Fibroblast of lung (primary cell): ENCODE measurements at places on chromosomes 2 and 18. TPM values are rescaled to one million over a fixed set of nuclear protein-coding genes. Genes with fewer than 3 reads are reported as not detected.

Gene POTEC
- not detected in 2 replicates for total RNA-seq

Gene ZSWIM2
- total RNA-seq: under 0.01 TPM in 1 of 2 replicates, not detected in the other

Gene CUL3
- total RNA-seq: 63.4 and 69.7 TPM in 2 replicates

Gene TRABD2A
- 10.8 and 14.4 TPM in 2 replicates for total RNA-seq

Gene MROH2A
- total RNA-seq: not detected in 2 replicates

Gene GKN1
- not detected in 2 replicates for total RNA-seq

Gene CPLX4
- not detected in 2 replicates for total RNA-seq

Gene SERPINB10
- not detected in 2 replicates for total RNA-seq

Gene CYP27A1
- total RNA-seq: 40.6 and 53.8 TPM in 2 replicates

Gene LDLRAD4
- total RNA-seq: under 0.01 TPM in 1 of 2 replicates, not detected in the other

Gene PARD6G
- total RNA-seq: 2.1 and 3.1 TPM in 2 replicates

Gene ZNF516
- 28.0 and 32.7 TPM in 2 replicates for total RNA-seq

Gene SAG
- total RNA-seq: not detected in 2 replicates

Gene IGFBP2
- 32.6 and 36.3 TPM in 2 replicates for total RNA-seq

- peak; percentile 74 for DNase-seq
These were observed 52.9 kb downstream of the SATB2 start for GRCh38 chr2:199404841-199405240.

DNA sequence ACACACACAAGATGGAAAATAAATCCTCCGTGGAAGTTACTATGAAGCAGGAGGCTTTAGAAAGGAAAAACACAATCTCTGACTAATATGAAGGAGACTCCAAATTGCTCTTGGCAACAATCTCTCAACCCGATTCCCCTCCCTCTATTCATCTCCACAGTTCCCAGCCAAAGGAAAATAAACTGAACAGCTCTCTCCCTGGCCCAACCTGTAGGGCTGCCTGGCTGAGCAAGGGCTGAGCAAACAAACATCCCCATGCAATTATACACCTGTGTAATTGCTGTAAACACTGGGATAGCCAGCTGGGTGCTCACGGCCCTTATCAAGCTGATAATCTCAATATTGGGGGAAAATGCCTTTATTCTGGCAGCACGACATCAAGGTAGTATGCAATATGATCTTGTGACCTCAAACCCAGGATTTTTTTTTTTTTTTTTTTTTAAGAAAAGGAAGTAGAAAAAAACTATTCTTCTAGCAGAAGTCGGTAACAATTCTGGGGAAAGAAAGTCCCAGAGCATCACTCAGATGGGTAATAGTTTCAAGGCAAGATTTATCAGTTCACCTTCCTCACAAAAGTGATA lies 203.3 kb upstream of the SMAD2 start:
- DNase-seq: no peak

- DNase-seq: no peak
These were observed 143.4 kb upstream of the STK17B start for GRCh38 chr2:196314780-196315179.

GRCh38 chr2:205763708-205764211 lies 81.5 kb downstream of the NRP2 start:
- DNase-seq: peak; percentile 76

- no peak for DNase-seq
These were observed 22.6 kb downstream of the EIF4E2 start for GRCh38 chr2:232573042-232573441.

- DNase-seq: peak; percentile 79
These were observed 191.8 kb downstream of the LPIN1 start for GRCh38 chr2:11938196-11938595.

- DNase-seq: no peak
These were observed 24.3 kb downstream of the INPP5D start for GRCh38 chr2:233084488-233084887.

DNA sequence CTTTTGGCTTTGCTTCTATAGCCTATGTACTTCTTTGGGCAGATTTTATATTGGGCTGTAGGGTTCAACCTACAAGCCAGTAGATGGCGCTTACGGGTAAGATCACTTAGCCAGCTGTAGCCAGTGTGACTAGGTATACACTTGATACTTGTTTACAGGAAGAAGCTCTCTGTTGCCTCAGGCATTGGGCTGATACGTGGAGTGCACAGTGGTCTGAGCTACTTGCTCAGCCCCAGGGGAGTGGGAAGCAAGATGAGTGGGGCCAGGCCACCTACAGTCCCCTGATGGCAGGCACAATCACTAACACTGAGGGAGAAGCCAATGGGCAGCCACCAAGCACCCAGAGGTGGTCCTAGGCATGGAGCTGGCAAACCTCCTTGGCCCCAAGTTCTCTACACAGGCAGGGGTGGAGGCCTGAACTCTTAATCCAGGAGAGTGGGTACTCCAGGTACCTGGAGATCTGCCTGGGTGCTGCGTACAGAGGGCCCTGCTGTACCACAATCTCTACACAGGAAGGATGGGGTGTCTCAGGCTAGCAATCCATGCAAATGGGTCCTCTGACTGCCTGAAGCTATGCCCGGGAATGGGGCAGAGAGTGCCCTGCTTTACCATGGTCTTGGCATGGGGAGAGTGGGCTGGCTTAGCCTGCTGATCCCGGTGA lies 122.2 kb downstream of the NCOA1 start:
- peak; percentile 65 for DNase-seq

DNA sequence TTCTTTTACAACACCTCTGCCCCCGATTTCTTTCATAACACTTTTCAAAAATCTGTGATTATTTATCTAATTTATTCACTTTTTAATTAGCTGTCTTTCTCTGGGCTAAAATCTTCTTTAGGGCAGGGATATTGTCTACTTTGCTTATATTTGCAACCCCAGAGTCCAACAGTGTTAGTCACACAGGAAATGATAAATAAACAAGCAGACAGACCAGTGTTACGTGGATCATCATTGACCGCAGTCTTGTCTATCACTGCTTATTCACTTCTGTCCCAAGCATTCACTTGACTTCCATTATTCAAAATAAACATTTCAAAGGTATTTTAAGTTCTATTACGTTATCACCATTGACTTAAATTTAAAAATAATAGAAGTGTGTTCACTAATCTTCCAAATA lies 237.6 kb upstream of the UBE2E3 start:
- DNase-seq: no peak

DNA sequence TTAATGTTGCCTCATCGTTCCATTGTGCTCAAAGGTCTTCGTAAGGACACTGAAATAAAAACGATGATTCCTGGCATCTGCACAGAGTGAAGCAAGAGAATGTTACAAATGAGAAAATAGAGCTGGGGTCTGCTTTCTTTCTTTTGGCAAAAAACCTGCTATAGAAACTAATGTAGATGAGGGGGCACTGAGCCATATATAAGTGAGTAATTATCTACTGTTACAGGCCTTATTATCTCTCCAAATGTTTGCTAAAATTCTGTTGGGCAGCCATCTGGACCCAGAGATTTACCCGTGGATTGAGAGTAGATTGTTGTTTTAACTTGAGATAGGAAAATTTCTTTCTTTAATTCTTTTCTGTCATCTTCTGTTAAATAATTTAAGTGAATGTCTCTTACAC lies 472.5 kb upstream of the PIK3C3 start:
- DNase-seq: no peak

DNA sequence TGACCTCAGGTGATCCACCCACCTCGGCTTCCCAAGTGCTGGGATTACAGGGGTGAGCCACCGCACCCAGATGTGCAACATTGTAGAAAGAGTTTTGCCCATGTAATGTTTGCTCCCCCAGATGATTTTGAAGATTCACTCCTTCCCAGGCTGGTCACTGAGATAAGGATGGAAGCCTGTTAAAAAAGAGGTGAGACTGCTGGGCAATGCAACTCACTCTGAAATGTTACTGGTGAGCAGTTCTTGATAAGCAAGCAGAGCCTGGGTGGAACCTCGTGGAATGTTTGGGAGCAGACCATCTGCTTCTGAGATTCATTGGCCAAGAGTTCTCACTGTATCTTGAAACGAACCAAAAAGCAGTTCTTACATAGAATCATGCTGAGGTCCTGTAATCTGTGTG lies 19.7 kb downstream of the GRP start:
- no peak for DNase-seq

DNA sequence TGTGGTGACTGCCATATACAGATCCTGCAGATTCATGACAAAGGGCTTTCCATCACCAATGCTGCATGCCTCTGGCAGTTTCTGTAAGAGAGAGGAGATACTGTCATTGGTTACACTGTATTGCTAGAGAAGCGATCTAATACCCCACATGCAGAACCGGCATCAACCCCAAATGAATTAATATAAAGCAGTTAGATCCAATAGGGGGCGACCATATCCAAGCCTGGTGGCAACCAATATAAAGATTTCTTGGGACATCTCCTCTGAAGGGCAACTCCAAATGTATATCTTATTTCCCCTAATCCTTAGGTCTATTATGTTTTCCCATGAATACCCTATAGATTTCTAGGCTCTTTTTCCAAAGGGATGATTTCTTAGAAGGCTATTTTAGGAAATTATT lies 17.4 kb upstream of the IHH start:
- no peak for DNase-seq

GRCh38 chr2:101696272-101697123 lies 1.0 kb upstream of the MAP4K4 start:
- peak; percentile 29 for DNase-seq

DNA sequence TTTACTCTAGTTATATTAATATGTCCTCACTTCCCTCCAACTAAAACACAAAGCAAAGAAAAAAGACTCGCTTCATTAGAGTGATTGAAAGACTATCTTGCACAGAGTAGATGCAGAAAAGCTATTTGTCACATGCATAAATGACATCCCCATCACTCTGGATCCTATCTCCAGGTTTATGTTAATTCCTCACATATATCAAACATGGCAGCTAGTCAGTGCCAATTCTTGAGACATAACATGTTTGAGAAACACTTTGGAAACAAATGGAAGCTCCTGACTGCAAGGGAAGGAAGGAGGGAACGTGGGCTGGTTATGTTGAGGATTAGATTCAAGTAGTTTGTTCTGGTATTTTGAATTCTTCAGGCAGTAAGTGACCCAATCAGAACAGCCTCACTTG lies 89.8 kb upstream of the BCL2L11 start:
- DNase-seq: no peak

- DNase-seq: peak; percentile 79
These were observed 4.1 kb downstream of the RRM2 start for GRCh38 chr2:10126632-10127026.

DNA sequence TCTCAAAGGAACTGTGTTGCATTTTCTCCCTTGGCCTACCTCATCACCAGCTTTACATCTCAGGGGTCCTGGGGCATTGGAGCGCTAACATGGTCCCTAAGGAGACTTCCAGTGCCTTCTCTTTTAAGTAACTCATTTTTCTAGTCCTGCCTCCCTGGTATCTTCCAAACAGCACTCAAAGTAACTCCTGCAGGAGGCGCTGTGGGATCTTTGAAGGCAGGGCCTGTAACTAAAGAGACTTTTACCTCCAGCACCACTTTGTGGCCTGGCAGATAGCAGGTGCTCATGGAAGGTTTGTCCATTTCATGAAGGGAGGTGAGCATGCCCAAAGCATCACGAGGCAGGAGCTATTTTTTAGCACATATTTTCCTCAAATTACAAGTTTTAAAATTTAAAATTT lies 411.0 kb upstream of the GYPC start:
- peak; percentile 27 for DNase-seq

GRCh38 chr2:126634273-126634861 lies 21.6 kb upstream of the GYPC start:
- DNase-seq: peak; percentile 1

DNA sequence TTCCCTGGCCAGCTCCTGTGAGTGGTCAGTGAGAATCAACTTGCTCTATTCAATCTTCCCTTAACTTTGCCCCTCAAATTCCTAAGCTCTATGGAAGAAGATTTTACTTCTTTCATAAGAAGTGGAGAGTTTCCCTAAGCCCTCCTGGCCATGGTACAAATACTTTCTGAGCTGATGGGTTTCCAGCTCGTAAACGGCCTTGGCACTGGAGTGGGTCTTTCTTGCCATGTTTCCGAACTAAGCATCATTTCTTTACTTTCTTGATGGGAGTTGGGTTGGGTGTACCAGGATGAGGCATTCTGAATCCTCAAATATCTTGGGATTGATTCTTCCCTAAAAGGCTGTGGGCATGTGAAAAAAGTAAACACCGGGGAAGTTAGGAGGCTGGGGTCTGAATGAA lies 72.5 kb downstream of the ACKR3 start:
- DNase-seq: no peak

GRCh38 chr2:226411205-226411604 lies 388.4 kb downstream of the IRS1 start:
- no peak for DNase-seq

DNA sequence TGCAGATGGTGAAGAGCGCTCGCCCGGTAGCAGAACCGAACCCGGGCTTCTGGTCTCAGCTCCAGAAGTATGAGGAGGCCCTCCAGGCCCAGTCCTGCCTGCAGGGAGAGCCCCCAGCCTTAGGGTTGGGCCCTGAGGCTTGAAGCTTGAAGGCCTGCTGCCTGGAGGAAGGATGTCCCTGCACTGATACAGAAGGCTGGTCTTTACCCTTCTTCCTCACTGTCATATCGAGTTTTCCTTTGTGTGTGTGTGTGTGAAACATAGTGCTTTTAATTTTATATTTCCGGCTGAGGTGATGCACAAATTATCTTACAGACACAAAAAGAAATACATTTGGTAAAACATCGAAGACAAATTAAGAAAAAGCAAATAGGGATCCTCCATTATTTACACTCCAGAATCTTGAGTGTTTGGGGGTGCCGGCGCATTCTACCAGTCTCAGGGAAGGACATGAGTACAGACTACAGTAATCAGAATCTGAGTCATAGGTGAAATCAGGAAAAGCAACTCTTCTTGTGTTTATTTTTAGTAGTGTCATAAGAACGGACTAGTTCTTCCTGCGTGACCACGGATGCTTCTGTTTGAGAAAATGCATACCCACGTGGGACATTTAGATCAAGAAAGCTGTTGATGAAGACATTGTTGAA lies 1.3 kb downstream of the DUSP28 start:
- DNase-seq: peak; percentile 72

- DNase-seq: no peak
These were observed 140.5 kb downstream of the ST6GAL2 start for GRCh38 chr2:106745468-106745867.

GRCh38 chr2:105290981-105291660 lies 38.4 kb downstream of the TGFBRAP1 start:
- DNase-seq: no peak

DNA sequence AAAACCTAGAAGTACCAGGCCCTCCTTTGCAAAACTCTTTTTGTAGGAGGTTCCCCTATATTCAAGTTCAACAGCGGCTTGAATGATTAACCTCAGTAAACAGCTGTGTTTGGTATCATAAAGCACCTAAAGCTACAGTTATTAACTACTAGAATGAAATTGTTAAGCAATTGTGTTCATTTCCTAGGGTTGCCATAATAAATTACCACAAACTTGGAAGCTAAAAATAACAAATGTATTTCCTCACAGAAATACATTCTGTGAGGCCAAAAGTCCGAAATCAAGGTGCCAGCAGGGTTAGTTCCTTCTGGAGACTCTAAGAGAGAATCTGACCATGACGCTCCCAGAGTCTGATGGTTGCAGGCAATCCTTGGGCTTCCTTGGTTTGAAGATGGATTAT lies 202.1 kb upstream of the ACVR2A start:
- DNase-seq: no peak

DNA sequence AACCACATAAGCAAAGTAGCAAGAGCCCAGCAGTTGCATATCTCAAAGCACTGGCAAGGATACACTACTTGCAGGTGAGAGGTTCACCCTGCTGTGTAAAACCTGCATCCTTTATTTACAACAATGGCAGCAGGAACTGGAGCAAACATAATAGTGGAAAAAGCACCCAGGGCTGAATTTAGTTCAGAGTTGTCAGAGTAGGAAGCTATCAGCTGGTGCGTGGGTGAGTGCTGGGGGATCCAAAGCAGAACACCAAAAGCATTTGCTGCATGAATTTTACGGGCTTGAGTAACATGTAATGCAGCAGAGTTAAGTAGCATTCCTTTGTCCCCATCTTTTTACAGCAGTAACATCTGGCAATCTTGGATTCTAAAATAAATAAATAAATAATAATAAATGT lies 73.5 kb upstream of the SRD5A2 start:
- DNase-seq: no peak

- peak; percentile 39 for DNase-seq
These were observed 38.5 kb downstream of the ACKR3 start for GRCh38 chr2:236608188-236608525.
